ENCODE measurements at places on chromosomes 7 and 10. TPM values are rescaled to one million over a fixed set of nuclear protein-coding genes. Genes with fewer than 3 reads are reported as not detected.
A peak's percentile ranks its signal among the peaks of the same experiment; 100 is the strongest.

RNF148 gene
- not detected for total RNA-seq

TFAM gene
- total RNA-seq: 35.8 TPM

GRCh38 chr7:155961241-155962190, 149.3 kb upstream of the SHH start:
- peak; percentile 74 for DNase-seq

- DNase-seq: no peak
Observed at GRCh38 chr10:97016728-97017473, 168.9 kb downstream of the SLIT1 start.

- DNase-seq: peak; percentile 79
Observed at GRCh38 chr7:100726996-100727761, 6.2 kb upstream of the ZAN start.

DNA sequence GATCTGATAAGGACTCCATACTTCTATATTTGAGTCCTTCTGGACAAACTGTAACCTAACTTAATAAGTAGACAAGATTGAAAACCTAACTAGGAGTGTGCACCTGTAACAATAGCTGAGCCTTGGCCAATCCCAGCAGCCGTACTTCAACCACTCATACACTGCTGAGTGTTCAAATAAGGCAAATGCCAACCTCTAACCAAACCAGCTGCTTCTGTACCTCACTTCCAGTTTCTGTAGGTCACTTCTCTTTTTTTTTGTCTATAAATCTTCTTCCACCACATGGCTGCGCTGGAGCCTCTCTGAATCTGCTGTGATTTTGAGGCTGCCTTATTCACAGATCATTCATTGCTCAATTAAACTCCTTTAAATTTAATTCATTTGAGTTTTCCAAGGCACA, 753.2 kb downstream of the DNAJB9 start:
- DNase-seq: no peak

DNA sequence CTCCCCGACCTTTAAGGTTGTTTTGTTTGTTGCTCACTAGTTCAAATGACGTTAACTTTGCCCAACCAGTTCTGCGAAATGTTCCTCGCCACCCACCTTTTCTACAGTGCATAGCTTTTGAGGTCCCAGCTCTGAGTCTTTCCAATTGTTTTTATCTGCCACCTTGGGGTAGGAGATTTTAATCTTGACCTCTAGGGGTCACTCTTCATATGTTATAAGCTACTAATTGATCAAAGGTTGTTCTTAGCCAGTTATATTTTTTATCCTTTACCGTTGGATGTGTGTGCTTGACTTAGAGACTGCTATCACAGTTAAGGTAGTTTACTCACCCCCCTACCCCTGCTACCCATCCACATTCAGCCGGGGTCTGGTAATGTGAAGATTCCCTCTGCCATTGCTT, 372.4 kb downstream of the SUGCT start:
- no peak for DNase-seq

DNA sequence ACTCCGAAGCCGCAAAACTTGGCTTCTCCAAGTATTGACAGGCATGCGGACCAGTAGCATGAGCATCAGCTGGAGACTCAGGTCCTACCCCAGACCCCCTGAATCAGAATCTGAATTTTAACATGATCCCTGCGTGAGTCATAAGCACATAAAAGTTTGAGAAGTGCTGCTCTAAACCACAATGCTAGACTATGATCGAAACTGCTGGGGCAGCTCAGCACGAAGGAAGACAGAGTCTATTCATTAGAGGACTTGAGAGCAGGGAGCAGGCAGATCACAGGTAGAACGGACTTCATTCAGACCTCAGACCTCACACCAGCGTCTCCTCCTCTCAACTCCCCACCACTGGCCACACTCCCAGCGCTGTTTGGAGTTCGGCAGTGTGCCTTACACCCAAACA, 16.9 kb downstream of the CAMK2G start:
- no peak for DNase-seq

KIAA1549 gene
- total RNA-seq: 0.57 TPM

- DNase-seq: no peak
Observed at GRCh38 chr7:106177300-106177690, 65.2 kb upstream of the SYPL1 start.

DNA sequence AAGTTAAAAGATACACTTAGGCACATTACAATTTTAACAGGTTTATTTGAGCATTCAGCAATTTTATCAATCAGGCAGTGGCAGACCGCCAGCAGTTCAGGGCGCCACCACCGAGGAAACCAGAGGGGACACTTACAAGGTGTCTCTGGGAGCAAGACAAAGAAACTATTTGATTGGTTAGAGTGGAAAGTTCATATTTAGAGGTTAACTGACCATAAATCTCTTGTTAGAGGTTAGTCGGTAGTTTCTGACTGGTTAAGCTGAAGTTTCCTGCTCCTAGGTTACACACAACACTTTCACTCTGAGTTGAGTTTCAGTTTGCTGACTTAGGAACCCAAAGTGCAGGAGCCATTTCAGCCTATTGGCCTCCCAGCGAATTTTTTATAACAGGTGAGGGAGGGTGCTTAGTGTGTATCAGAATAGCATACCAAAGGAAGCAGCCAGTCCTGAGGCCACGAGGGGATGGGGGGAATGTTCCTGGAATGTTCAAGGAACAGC, 10.8 kb upstream of the PVRIG start:
- DNase-seq: no peak

SCART1 gene
- 1.5 TPM for total RNA-seq

- DNase-seq: no peak
Observed at GRCh38 chr7:133987582-133987981, 139.6 kb upstream of the LRGUK start.

DNA sequence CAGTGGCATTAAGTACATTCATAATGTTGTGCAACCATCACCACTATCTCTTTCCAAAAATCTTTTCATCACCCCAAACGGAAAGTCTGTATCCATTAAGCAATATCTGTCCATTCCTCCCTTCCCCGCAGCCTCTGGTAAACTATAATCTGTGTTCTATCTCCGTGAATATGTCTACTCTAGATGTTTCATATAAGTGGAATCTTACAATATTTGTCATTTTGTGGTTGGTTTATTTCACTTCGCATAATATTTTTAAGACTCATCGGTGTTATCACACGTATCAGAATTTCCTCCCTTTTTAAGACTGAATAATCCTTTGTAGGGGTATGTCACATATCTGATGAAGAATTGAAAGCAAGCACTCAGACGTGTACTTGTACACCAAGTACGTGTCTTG, 86.0 kb upstream of the FGFR2 start:
- DNase-seq: no peak

NPSR1 gene
- not detected for total RNA-seq

DNA sequence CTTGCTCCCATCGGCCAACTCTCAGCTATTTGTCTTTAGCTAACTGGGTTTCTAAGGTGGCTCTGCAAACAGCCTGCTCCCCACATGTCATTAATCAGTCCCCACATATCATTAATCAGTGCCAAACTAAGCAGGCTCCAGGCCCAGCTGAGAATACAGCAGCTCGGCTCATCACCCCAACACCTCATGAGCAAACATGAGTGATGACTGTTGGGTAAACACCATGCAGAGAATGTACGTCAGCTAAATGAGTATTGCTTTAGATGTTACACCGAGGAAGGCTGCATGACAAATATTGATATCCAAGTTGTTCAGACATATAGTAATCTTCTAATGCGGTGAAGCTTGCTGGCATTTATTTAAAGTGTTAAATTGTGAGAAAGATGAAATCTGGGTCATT, 187.5 kb upstream of the AOAH start:
- DNase-seq: no peak

GRCh38 chr7:6420680-6421079, 27.1 kb downstream of the DAGLB start:
- DNase-seq: no peak

- DNase-seq: peak; percentile 61
Observed at GRCh38 chr10:80493522-80494051, 39.5 kb downstream of the TSPAN14 start.

DNA sequence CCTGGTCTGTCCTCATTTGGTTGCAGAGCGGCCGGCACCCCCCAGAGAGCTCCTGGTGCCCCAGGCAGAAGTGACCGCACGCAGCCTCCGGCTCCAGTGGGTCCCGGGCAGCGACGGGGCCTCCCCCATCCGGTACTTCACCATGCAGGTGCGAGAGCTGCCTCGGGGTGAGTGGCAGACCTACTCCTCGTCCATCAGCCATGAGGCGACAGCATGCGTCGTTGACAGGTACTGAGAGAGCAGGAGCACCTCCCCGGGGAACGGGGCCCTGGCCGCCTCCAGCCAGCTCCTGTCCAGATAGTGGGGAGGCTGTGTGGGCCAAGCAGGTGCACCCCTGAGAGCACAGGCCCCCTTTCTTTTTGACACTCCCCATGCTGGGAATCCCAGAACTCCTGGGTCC, 532.9 kb upstream of the FOXK1 start:
- no peak for DNase-seq

DNA sequence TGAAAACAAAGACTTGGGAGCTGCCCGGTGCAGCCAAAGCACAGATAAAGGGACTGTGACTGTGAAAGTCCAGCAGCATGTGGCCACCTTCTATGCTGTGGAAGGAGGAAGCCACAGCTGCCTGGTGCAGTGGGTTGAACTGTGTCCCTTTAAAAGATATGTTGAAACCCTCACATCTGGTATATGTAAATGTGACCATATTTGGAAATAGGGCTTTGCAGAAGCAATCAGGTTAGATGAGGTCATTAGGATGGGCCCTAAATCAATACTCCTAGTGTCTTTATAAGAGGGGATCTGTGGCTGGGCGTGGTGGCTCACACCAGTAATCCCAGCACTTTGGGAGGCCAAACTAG, 136.9 kb downstream of the GLI3 start:
- DNase-seq: no peak

DNA sequence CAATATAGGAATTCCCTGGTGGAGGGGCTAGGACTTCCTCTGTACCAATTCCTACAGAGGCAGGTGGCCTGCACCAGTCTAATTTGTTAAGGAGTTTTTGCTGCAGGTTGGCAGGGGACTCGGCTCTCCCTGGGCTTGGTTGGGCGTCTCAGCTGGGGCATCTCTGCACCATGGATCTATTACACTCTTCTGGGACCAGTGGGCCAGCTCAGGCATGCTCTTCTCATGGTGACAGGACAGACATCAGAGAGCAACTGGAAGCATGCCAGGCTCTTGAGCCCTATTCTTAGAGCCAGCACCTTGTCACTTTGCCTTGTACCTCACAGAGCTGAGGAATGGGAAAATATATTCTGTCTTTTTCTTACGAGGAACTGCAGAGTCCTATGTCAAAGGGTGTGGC, 74.6 kb downstream of the SH2D4B start:
- no peak for DNase-seq

DNA sequence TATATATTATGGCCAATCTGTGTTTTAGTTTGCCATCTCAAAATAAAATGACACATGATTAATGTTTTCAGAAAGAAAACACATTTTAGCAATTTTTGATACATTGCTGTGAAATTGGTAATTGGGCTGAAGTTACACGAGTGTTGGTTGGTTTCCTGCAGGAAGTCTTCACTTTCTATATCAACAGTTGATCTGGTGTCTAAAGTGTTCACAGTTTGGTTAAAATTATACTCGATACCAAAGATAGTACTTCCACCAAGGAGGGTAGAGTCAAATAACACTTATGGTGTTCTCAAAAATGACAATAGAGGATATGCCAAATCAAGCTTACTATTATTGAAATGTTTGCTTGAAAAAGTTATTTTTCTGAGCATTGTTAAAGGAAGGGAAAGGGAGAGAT, 120.3 kb upstream of the GLCCI1 start:
- no peak for DNase-seq

DNA sequence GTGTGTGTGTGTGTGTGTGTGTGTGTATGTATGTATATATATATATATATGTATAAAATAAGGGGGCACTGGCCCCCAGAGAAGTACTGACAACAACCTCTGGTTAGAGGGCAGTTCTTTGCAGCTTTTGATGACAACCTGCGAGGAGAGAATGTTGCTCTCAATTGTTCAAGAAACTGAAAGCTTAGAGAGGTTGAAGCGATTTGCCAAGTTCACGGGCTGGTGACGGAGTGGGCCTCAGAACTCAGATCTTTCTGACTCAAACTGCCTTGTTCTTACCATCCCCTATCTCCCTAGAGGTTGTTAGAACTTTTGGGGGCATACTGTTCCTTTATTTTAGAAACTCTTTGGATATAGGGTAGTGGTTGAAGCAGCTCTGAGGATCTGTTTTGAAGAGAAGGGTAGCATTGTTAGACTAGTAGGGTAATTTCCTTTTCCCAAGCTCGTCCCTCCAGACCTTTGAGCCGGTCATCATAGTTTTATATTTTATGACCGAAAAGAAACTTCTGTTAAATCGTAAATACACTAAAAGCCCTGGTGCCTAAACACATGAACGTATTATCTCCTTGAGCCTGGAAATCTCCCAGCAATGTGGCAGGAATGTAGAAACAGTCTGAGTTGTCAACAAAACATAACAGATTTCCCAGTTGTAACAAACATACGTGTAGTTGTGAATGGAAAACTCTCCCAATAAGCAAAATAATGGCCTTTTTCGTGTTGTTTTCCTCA, 541.7 kb upstream of the GALNT17 start:
- no peak for DNase-seq

DNA sequence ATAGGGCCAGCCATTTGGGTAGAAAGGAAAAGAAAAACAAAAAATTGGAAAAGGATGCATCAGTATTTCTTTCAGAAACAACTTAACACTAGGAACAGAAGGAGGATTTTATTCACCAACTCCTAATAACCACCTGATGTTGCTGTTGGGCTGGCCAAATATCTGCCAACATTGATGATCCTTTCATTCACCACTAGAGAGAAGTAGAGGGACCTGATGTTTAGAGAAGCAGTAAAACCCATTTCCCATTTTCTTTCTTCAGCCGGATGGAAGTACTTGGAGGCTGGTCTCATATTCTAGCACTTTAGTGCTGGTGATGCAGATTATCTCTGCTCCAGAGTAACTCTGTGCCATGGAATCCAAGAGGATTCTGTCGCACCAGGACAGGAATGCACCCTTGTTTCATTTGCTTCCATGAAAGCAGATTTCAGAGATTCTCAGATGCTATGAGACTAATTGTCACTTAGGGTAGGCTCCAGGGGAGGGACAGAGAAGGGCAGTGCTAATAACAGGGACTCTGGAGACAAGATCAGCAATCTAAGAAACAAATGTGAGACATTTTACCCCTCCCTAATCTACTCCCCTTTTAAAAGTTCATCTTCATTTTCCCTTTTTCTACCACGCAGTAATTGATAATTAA, 3.1 kb downstream of the KLLN start:
- DNase-seq: peak; percentile 29

DNA sequence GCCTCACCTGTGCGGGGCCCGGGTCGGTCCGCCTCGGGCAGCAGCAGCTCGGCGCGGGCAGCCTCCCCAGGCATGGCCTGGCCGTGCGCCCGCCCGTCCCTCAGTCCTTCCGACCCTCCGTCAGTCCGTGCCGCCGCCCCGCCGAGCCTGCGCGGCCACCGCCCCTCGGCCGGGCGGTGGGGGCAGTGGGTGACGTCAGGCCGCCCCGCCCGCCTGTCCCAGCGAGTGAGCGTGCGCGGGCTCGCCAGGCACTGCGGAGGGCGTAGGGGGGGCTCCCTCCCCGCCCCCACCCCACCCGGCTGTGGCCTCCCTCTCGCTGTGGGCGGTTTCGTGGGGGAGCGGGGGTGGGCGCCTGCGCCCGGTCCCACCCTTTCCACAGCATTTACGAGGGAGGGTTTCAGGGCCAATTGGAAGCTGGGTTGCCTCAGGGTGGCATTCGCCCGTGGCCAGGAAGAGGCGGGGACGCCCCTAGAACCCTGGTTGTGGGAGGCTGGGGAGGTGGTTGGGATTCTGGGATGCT, at the start of gene NACAD:
NACAD (minus strand) TSS at position 149 of the 520 bp plus-strand sequence; CDS start at position 74, 75 bp downstream.
- no peak for DNase-seq

- no peak for DNase-seq
Observed at GRCh38 chr7:148863324-148863723, 20.8 kb downstream of the EZH2 start.

GRCh38 chr7:50795831-50796230, 13.1 kb upstream of the GRB10 start:
- DNase-seq: no peak

OPN4 gene
- total RNA-seq: not detected
